ENCODE measurements at places on chromosomes 3 and 15.

- DNase-seq = no peak
These were observed 49.8 kb downstream of the ZNF445 start for GRCh38 chr3:44427683-44428082.

- no peak for DNase-seq
These were observed 13.3 kb downstream of the CPNE9 start for GRCh38 chr3:9716801-9717555.

- no peak for DNase-seq
These were observed 55.6 kb downstream of the LYSMD4 start for GRCh38 chr15:99677540-99678134.

- DNase-seq = no peak
These were observed 236.8 kb downstream of the CACNA2D3 start for GRCh38 chr3:54358969-54359694.

GRCh38 chr3:111801693-111802092 lies 57.4 kb upstream of the PHLDB2 start:
- no peak for DNase-seq

DNA sequence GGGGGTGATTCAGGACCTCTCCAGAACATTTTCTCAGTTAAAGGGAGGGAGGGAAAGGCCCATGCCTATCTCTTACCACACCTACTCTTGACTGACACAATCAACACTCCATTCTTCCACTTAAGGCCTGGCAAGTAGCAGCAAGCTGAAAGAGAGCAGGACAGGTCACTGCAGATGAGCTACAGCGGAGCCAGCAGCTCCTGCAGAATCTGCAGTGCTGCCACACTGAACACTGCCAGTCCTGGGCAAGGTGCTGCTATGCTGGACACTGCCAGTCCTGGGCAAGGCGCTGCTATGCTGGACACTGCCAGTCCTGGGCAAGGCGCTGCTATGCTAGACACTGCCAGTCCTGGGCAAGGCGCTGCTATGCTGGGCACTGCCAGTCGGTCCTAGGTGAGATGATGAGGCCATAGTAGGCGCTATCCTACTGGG lies 143.7 kb downstream of the MYLK start:
- DNase-seq = no peak

GRCh38 chr3:173399044-173399443 lies 1.5 kb downstream of the NLGN1 start:
- DNase-seq = no peak

DNA sequence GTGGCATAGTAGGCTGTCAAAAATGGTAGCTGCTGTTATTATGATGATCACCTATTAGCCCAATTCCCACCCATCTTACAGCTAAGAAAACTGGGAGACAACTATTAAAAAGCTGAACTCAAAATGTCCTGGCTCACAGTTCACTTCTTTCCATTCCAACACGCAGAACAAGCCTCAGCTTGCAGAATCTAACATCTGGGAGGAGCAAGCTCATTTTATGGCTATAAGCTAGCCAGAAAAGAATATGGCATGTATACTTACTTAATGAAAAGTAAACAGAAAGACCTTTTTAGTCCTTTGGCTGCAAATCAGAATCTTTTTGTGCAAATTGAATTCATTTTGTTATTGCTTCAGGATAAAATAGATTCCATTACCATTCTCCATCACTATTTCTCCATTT lies 34.8 kb upstream of the CFAP20DC start:
- DNase-seq = no peak

DNA sequence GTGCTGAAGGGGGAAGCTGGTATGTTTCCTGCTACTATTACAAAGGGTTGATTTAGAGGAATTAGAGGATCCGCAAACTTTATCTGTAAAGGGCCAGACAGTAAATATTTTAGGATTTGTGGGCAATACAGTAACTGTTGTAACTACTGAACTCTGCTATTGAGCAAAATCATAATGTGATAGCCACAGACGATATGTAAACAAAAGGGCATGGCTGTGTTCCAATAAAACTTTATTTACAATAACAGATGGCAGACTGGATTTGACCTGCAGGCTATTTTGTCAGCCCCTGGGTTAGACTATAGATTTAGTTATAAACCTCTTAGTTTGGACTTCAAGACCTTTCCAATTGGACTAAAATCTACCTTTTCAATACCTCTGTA lies 27.8 kb upstream of the KCNMB2 start:
- DNase-seq = no peak

DNA sequence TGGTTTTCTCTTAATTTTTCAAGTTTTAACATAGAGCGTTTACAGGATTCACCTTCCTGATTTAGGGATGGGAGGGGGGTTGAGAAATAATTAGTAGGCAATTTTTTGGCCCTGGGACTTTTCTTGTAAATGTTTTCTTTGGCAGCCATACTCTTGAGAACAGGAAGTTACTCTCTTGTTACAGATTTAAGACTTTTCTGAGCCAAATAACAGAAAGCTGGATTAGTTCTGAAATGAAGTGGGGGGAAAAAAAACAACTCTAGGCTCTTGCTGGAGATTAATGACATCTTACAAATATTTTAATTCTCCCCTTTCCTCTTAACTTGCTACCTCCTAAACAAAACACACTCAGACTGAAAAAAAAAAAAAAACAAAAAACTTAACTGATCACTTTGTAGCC lies 13.8 kb upstream of the POLR2M start:
- DNase-seq = no peak

- DNase-seq = no peak
These were observed 8.8 kb downstream of the CRYBG3 start for GRCh38 chr3:97830638-97831037.

DNA sequence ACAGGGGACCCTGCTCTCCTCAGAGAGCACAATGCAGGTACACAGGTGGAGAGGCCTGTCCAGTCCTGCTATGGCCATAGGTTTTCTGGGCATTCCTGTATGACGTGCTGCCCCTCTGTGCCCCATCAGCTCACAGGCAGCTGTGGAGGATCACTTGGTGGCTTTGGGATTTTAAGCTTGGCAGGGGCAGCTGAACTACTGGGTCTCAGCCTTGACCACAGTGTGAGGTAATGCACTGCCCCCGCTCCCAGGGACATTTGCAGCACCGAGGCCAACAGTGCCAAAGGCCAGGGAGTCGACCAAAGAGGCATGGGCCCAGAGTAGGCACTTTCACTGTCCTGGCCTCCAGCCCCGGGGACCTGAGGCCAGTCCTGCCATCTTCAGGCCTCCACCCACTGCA lies 46.2 kb downstream of the ZDHHC3 start:
- DNase-seq = no peak

DNA sequence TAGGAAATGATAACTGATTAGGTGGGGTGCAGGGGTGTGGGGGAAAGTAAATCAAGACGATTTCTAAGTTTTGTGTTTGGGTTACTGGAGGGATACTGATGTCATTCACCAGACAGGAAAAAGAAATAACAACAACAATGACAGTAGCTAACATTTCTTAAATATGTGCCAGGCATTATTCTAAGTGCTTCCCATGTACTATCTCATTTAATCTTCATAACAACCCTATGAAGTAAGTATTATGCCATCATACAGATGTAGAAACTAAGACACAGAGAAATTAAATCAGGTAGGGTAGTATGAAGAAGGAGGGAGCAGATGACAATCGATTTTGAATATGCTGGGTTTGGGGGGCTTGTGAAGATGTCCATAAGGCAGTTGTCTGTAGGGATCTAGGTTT lies 13.3 kb downstream of the MYO5A start:
- DNase-seq = no peak

DNA sequence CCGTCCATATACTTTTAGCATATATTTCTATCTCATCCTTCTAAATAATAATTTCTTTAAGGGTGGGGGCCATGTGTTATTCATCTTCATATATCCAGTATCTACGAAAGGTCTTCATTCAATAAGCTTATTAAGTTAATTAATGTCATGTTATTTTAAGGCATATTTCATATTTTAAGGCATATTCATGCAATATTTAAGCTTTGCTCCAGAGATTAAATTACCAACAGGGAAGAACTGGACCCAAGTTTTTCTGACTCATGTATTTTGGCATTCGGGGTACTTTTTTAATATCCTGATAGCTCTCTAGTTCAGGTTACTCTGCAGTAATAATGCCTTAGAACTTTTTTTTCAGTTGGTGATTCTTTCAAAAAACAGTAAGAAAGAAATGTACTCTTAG lies 27.4 kb downstream of the PHC3 start:
- no peak for DNase-seq

- no peak for DNase-seq
These were observed 277.2 kb downstream of the TBL1XR1 start for GRCh38 chr3:176919836-176920765.

- no peak for DNase-seq
These were observed 7.4 kb upstream of the GSK3B start for GRCh38 chr3:120101624-120102023.

- DNase-seq = no peak
These were observed 27.8 kb upstream of the ADGRG7 start for GRCh38 chr3:100581650-100582049.

DNA sequence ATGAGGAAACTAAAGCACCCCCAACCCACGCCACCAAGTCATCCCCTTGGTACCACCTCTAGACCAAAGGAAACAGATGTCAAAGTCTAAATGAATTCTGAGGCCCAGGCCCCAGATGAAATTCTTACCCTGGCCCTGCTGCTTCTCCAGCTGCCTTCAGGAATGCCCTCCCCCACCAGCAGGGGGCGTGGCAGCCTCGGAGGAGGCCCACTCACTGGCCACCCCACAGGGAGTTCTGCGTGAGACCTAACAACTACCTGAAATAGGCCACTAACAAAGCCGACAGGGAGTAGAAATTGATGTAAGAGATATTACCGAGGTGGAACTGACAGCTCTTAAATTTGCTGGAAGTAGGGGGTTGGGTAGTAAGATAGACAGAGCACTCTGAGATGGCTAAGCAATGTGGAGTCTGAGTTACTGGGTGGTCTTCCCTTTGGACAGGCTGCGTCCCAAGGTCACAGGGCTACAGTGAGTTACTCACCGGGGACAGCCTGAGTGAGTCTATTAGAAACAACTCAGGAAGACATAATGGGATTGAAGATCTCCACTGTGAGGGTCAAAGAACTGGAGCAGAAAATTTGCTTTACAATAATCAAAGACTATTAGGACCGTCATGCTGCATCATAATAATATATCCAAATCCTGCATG lies 240.7 kb downstream of the SHOX2 start:
- DNase-seq = no peak

GRCh38 chr15:71880276-71880675 lies 69.9 kb downstream of the NR2E3 start:
- no peak for DNase-seq

DNA sequence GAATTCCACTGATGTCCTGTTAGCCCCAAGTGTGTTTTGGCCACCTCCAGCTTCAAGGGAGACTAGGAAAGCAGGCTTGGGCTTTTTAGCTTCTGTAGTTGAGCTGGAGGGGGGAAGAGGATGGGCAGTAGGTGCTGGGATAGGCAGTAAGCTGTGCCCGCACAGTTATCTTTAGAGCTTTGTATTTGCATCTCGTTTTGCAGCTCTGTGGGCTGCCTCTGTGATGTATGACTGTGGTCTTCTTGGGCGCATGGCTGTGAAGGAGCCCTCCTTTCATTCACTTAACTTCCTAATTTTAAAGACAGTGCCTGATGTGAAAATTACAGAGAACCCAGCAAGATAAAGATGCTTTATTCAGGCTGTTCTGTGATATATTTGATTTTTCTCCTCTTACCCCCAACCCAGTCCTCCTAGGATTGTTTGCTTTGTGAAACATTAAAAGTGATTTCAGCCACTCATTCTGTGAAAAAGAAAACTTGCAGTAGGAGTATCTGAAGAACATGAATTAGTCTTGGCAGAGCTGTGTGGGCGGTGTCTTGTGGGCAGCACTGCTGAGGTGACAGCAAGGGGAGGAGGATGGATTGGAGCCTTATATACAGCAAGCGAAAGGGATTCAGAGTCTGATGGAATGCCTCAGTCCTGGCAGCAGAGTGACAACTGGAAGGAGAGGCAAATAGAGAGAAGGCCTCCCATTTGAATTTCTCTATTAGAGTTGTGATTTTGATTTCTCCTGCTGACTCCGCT lies 74.3 kb downstream of the LARS2 start:
- DNase-seq = no peak

DNA sequence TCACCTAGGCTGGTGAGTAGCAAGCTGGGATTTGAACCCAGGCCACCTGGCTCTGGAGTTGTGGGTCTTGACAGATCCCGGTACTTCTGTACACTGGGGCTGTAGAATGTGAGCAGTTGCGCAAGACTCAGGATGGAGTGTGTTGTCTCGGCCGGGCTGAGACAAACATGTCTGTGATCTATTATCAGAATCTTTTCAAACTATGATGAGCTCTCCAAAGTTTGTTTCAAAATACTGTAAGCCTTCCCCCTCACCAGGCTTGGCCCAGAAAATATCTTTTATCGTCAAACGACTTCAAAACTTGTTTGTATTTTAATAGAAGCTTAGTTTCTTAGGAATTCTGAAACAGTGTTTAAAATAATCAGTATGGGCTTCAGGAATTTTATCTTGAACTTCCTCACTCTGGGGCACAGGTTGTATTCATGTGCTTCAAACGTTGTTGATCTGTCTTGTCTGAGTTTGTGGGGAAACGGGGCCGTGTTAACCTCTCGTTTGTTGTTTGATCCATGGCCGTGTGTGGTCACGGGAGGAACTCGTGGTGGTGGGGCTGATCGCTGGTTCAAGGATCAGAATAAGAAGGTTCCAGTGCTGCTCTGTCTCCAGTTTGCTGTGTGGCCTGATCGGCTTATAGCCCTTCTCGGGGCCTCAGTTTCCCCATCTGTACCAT lies 40.3 kb upstream of the TFRC start:
- no peak for DNase-seq

- DNase-seq = no peak
These were observed 127.1 kb downstream of the NR1D2 start for GRCh38 chr3:24072193-24072592.

DNA sequence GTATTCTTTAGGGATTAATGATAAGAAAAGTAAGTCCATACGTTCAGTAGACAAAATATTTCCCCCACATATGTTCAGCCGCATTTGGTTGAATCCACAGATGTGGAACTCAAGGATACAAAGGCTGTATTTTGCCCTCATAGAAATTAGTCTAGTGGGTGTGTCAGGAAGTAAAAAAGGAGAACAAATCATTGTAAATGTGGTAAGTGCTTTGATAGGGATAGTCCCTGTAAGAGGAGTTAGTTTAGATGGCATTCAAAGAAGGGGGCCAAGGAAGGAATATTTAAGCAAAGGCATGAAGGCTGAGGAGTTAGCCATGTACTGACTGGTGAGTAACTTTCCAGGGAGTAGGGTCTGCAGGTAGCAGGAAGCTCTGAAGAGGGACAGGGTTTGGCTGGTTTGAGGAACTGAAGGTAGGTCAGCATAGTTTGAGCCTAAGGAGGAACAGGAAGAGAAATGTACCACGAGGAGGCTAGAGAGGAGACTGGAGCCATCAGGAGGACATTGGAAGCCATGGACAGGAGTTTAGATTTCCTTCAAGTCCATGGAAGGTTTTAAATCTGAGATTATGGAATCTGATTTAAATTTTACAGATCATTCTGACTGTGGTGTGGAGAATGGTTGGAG lies 98.8 kb downstream of the MME start:
- no peak for DNase-seq
